GM23338 (cell line): ENCODE measurements at places on chromosomes 4 and X. TPM values are rescaled to one million over a fixed set of nuclear protein-coding genes. Genes with fewer than 3 reads are reported as not detected.

ZNF732 gene
- total RNA-seq, result 41.6 and 49.2 TPM in 2 replicates

STATH gene
- total RNA-seq, result not detected in 2 replicates

PLS3 gene
- total RNA-seq, result 128 and 131 TPM in 2 replicates

NHS gene
- 5.6 and 8.2 TPM in 2 replicates for total RNA-seq

GRCh38 chrX:56759736-56760409 lies 30.8 kb downstream of the NBDY start:
- DNase-seq, result no peak

DNA sequence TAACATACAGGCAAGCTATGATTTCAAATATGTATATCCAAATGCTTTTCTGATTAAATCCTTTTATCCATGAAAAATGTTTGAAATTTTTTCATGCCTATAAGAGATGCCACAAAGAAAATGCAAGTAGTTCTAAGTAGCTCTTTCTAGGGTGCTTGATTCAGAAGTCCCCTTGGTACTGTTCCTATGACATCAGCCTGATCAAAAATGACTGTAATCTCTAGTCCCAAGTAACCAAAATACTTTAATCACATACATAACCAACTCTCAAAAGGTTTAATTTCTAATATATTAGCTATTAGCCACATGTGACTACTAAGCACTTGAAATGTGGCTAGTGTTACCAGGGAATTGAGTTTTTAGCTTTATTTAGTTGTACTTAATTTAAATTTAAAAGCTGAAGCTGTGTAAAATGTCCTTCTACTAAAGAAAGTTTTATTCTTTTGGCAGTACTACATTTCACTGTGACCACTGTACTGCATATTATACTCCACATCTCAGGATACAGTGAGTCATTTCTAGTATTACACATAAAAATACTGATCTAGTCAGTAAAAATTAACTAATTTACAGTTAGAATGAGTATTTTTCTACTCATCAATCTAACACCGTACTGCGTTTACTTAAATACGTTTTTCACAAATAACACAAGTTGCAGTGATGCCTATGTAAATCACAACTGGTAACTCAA lies 33.9 kb downstream of the FBXW7 start:
- DNase-seq, result no peak

DNA sequence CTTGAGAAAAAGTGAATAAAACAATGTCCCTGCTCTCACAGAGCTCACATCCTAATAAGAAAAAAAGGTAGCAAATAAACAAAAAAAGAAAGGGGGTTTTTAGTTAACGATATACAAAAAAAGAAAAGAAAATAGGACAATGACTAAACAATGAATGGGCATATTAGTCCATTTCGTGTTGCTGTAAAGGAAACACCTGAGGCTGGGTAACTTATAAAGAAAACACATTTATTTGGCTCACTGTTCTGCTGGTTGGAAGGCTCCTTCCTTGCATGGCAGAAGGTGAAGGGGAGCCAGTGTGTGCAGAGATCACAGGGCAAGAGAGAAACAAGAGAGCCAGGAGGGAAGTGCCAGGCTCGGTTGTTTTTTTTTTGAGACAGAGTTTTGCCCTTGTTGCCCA lies 4.7 kb upstream of the KLF3 start:
- DNase-seq, result no peak

- no peak for DNase-seq
Observed at GRCh38 chr4:52407545-52407944, 251.6 kb downstream of the USP46 start.

DNA sequence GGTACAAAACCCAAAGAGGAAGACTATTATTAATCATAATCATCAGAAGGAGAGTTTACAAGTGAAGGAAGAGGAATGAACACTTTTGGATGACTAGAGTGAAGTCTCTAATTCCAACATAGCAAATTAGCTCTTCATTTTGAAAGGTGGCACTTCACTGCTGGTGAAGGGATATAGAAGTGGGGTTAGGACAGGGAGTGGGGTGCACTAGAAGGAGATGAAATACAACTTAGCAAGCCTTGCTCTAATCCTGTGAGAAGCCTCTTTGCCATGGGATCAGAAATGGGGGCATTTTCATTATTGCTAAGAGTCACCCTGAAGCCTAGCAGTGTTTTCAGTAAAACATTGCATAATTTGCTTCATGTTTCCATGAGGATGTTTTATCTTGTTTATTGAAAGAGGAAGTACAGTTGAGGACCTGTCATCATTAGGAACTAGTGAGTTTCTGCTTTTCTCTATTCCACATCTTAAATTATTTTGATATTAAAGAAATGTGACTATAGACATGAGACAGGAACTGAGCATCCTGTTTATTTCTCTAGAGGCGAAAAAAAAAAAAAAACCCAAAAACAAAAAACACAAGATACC lies 9.3 kb upstream of the GRPR start:
- DNase-seq, result no peak

DNA sequence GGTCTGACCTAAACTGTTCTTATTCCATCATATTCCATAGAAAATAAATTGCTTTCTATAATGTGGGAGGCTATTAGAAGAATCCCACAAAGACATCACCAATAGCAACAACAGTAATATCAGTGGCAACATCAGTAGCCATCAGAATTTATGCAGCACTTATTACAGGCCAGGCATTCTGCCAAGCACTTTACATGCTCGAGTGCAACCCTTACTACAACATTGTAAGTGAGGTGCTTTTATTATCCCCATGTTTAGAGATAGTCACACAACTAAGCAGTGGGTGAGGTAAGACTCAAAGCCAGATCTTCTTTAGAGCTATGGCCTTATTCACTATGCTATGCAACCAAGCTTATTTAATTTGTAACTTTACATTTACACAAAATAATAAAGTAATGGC lies 317.1 kb upstream of the BMP3 start:
- no peak for DNase-seq

DNA sequence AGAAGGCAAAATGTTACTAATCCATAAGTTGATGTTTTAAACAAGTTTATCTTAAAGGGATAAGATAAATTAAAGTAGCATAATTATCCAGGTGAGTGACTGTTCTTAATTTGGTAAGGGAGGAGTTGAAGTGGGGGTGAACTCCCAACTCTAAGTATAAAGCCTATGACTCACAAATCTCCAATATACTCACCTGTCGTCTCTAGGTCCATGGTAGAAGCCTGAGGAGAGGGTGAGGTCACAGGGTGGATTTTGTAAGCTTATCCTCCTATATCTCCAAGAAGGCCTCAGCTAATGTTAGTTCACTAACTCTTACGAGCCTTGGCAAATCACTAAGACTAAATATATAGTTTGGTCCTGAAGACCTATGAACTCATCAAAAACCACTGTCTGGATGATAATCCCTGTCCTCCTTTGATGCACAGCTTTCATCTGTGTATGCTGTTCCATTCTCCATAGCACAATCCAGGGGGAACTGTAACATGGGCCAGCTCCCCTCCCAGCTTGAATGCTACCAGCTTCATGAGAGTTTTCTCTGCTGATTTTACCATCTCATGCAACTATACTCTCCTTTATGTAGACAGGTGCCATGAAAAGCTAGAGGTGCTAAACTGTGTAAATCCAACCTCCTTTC lies 158.7 kb downstream of the BTC start:
- no peak for DNase-seq

DNA sequence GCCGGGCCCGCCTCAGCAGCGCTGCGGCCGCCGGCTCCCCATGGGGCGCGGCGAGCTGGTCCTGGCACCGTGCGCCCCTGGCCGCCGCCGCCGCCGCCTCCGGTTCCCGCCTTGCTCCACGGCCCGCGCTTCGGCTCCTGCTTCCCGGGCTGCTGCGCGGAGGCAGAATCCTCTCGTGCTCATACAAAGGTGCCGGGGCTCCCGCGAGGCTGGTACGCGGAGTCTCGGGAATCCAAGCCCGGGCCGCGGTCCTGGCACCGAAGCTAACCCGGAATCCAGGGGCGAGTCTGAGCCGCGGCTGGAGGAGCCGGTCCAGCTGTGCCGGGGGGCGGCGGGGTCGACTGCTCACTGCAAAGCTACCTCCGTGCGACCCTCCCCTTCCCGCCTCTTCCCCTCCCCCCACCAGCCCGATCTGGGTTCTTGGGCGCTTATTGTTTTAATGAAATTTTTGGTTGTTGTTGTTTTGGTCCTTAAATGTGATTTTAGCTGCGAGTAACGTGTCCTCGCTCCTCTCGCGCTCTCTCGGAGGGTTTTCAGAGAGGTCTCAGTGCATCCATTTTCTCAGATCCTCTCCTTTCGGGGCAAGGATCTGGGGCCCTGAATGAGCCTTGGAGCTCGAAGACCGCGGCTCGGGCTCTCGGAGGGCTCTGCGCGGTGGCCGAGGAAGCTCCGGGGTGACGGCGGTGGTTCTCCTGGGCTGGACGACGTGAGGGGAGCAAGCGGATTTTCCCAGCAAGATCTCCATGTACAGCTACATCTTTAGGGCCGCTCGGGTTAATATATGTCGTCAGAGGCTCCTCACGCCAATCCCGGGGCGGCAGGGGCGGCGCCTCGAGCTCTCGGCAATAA lies at the start of gene HAND2:
HAND2 (minus strand) TSS at position 753 of the 849 bp plus-strand sequence. CDS start 940 bp downstream, outside the sequence.
- peak; percentile 69 for DNase-seq

GRCh38 chrX:4560192-4560591 lies 846.7 kb upstream of the PRKX start:
- DNase-seq, result no peak

DNA sequence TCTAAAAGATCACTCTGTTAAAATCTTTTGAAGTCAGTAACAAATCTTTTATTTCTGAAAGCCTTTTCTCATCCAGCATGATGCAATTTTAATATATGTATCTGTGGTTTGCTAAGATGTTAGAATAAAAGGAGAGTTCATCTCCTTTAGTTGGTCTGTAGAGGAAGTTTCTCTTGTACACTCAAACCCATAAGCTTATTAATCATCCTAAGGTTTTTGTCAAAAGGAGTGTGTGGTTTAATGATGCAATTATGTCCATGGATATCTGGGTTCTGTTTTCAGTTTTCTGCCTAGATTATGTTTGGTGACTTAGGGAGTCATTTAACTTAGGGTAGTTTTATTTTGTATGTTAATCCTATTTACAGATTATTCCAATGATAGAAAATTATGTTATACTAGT lies 52.1 kb upstream of the NDST4 start:
- no peak for DNase-seq
